ENCODE measurements at places on chromosomes 13 and 19.

- no peak for DNase-seq
These were observed 16.7 kb upstream of the GALP start for GRCh38 chr19:56159009-56159559.

DNA sequence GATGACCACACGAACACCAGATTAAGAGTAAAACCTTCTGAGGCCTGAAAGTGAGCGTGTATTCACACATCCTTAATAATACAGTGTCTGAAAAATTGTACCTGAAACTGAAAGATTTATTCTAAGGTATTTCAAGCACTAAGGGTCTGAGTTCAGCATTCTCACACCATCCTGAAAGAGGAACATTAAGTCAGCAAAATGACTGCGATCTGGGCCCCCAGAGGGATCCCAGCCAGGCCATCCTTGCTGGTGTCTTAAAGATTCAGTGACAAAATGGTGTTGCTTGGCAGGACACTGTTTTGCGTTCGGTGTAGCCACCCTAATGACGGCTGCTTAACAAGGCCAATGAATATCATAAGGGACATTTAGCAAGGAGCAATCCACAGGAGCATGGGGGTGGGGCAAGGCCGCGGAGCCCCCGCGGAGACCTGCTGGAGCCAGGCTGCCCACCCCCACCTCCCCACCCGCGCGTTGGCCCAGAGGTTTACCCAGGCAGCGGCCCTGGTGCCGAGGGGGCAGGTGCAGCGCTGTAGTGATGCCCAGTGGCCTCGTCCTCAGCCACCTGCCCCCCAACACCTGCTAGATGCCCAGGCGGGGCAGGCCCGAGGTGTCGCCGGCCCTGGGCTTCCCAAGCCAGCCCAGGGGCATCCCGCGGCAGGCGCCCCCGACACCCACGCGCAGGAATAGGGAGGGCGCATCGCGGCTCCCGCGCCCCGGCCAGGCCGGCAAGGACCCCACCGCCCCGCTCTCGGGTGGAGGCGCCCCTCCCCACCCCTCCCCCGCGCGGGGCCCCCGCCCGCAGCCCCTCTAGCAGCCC lies 742 bp downstream of the NALCN start:
- DNase-seq, result no peak

DNA sequence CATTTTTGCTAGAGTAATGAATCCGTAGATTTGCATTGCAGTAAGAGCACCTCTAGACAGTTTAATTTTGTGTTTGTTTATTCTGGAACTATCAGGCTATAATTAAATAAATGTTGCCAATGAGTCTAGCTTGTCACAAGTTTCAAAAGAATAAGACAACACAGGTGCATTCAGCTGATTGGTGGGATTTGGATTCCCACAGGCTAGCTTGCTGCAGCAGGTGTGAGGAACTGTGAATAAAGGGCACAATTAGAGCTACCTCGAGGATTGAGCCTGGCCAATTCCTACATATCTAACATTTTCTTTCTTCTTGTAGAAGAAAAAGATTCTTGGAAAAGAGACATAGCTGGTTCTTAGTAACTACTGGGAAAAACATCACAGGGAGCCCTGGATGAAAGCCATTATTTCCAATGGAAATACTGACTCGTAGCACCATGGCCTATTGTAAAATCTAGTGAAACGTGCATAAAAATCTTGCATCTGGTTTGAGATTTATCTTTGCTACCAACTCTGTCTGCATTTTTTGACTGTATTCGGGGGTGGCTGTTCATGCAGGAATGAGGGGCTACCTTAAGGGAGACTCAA lies 360.9 kb downstream of the FGF9 start:
- DNase-seq, result no peak

- no peak for DNase-seq
These were observed 2.0 kb upstream of the MEGF8 start for GRCh38 chr19:42323473-42323851.

- no peak for DNase-seq
These were observed 140.6 kb downstream of the LHFPL6 start for GRCh38 chr13:39462428-39462827.

DNA sequence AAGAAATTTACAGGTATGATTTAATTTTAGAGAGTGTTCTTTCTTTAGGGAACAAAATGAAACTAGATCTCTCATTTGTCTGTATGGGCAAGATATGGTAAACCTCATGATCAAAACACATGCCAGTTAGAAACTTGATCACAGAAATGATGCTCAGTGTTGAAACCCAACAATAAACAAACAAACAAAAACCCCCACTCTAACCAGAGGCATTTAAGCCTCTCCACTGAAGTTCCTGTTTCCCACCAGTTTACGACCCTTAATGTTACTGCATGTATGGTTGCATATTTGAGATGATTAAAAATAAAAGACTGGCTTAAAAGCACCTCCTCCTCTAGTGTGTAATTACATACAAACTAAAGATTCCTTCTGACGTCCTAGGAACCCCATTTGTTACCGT lies 293.3 kb upstream of the MAB21L1 start:
- DNase-seq, result no peak

DNA sequence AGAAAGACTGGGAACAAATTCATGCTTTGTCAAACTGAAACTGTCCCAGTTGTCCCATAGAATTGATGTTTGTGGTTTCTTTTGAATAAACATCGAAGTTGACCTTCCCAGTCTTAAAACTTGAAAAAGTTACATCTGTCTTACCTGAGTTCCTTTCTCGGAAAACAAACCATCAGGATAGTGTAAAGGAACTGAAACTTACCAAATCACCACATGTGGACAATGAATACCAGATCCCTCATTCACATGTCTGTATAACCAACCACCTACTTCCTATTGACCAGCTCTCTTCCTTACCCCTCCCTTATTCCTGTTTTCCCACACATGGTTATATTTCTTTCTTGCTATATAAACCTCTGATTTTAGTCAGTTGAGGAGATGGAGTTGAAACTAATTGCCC lies 791.7 kb upstream of the PCDH20 start:
- DNase-seq, result no peak

GRCh38 chr19:19643158-19644053 lies at the start of gene GMIP:
TSS of gene GMIP (minus strand) at chr19:19643657. CDS start at chr19:19643529, 128 bp downstream.
- no peak for DNase-seq

DNA sequence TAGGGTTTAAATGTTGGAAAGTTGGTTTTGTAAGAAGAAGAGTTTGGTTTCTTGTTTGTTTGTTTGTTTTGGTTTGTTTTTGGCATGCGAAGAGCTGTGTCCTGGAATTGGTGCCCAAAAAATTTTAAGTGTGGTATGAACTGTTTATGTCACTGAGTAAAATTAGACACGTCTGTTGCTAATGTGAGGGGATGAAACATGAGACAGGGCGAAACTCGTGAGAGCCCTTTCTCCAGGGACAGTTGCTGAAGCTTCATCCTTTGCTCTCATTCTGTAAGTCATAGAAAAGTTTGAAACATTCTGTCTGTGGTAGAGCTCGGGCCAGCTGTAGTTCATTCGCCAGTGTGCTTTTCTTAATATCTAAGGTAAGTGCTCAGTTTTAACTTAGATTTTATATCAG lies at the start of gene SGCG:
TSS of gene SGCG (plus strand) at position 269 of the 400 bp plus-strand sequence. CDS start 22,716 bp downstream, outside the sequence.
- DNase-seq, result no peak

Data from NCI-H2081 treated with DMSO at 0.1 percent for 48 hours (cell line).